NCI-H2081 (cell line): ENCODE measurements at places on chromosomes 13 and 19.

- DNase-seq: peak; percentile 2
Measured at GRCh38 chr13:61414686-61415057, 977 bp downstream of the PCDH20 start.

DNA sequence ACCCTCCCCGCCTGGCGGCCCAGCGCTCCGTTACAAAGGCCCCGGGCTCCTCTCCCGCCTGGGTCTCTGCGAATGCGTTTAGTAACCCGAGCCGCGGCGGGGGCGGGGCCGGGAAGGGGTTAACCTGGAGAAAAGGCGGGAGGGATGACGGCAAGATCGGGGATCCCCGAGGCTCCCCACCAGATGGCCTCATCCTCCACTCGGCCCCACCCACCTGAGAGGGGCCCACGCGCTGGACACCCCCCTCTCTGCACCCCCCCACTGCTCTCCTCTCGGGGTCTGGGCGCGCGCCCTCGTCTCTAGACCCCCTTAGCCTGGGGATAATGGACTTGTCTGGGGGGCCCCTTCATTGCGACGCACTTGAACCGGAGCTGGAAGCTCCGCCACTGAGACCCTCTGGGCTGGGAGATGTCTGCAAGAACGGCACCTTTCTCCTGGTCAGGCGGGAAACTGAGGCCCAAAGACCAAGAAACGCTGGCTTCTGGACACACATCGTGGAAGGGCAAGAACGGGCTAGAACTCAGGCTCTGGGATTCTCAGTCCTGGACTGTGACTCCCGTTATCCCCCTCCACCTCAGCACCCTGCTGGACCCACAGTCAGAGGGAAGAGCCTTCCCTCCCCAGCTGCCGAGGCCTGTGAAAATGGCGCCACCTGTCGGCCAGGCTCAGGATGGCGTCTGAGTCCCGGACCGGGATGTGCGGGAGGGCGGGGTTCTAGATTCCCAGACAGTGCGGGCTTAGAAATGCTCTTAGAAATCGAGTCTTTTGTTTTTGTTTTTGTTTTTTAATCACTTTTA is 2.9 kb upstream of the LTBP4 start:
- DNase-seq: peak; percentile 82

DNA sequence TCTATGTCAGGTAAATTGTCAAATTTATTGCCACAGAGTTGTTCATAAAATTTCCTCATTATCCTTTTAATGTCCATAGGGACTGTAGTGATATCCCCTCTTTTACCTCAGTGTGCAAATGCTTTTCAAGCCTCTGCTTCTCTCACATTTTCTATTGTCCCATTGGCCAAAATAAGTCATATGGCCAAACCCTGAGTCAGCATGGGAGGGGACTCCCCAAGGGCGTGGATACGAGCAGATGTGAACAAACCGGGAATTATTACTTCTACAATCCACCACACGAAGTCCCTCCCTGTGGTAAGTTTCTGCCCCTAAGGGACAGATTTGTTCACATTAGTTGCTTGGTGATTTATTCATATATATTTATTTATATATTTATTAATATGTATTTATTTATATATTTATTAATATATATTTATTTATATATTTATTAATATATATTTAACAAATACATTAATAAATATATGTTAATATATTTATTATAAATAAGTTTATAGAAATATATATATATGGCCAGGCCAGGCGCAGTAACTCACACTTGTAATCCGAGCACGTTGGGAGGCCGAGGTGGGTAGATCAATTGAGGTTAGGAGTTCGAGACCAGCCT is 20.1 kb upstream of the CAMSAP3 start:
- DNase-seq: no peak

- DNase-seq: no peak
Measured at GRCh38 chr19:51694318-51695085, 1.4 kb downstream of the SPACA6 start.

GRCh38 chr13:50069261-50069660 is 54.0 kb downstream of the KCNRG start:
- no peak for DNase-seq

GRCh38 chr19:47120470-47121067 is 7.0 kb upstream of the ZC3H4 start:
- DNase-seq: no peak

DNA sequence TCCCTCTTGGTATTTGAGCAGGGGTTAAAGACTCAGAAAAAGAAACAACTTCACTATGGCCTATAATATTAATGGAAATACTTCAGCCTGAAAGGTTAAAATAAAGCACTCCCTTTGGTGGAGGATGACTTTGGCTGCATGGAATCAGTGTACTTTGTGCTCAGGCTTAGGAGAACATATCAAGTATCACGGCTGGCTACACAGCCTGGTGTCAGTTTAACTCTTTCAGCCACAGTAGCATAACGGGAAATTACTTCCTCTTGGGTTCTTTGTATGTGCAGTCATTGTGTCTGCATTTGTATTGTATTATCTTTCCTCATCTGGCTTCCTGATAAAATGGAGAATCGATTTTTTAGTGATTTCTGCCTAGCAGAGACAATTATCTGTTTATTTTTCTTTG is 239.0 kb downstream of the GGACT start:
- DNase-seq: peak; percentile 21

- DNase-seq: no peak
Measured at GRCh38 chr13:112215871-112216270, 148.9 kb downstream of the SOX1 start.

DNA sequence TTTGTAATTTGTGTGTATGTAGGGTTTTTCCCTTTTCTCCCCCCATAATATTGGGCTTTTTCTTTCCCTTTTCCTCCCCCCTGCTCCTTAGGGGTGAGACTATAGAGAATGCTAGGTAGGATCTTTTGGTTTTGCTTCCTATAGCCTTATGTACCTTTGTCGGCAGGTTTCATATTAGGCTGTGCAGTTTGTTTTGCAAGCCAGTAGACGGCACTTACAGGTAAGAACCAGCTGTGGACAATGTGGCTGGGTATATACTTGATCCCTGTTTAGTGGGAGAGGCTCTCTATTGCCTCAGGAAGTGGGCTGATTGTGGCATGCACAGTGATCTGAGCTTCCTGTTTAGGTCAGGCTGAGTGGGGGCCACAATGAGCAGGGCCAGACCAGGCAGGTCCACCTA is 359.2 kb upstream of the OBI1 start:
- no peak for DNase-seq

DNA sequence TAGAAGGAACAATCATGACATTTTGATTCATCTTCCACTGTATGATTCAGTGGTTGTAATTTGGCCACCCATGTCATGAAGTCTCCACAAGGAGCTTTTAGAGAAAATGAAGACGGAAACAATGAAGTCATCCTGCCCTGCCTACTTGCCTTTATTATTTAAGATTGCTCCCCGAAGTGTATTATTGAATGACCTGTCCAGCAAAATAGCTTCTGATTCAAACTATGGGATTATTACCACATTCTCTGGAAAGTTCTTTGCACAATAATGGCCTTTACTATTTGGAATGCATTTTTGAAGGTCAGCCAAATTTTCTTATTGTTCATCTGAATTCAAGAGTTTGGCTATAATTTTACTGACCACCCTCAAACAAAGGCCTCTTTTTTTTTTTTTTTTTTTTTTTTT is 77.8 kb upstream of the RFC3 start:
- no peak for DNase-seq

- no peak for DNase-seq
Measured at GRCh38 chr13:21069561-21070004, 8.2 kb upstream of the LATS2 start.

DNA sequence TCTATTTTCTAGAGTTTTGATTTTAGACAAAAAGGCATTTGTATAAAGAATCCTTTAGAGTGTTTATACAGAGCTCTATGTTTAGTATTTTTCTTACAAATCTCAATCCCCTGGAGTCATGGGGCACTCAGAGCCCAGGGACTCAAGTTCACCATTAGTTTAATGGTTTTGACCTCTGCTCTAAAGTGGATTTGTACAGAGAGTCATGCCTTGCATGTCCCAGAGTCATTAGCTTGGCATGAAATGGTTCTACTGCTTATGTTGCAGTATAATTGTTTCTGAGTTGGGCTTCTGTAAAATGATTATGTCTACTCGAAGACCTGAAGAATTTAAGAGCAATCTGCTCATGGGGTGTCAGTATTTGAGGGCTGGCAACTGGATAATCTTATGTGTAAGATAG is 406.2 kb downstream of the DLEU7 start:
- no peak for DNase-seq

DNA sequence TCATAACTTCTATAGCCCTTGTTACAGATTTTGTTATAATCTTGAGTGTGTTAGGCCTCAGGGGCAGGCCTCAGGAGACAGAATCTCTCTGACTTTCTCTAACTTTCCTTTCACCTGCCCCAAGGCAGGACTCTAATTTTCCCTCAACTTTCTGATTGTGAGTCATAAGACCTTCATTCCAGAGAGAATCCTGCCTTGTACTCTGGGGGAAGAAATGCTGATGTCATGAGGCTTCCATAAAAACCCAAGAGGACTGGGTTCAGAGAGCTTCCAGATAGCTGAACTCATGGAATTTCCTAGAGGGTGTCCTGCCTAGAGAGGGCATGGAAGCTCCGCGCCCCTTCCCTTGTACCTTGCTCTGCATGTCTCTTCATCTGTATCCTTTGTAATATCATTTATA is 5.3 kb upstream of the KBTBD6 start:
- no peak for DNase-seq

- peak; percentile 16 for DNase-seq
Measured at GRCh38 chr13:111152844-111153243, 37.7 kb downstream of the ARHGEF7 start.

- no peak for DNase-seq
Measured at GRCh38 chr19:3253270-3253669, 28.8 kb downstream of the CELF5 start.

- DNase-seq: no peak
Measured at GRCh38 chr13:79034341-79034740, 371.7 kb downstream of the RBM26 start.

GRCh38 chr13:97848886-97849285 is 104.6 kb upstream of the IPO5 start:
- no peak for DNase-seq

DNA sequence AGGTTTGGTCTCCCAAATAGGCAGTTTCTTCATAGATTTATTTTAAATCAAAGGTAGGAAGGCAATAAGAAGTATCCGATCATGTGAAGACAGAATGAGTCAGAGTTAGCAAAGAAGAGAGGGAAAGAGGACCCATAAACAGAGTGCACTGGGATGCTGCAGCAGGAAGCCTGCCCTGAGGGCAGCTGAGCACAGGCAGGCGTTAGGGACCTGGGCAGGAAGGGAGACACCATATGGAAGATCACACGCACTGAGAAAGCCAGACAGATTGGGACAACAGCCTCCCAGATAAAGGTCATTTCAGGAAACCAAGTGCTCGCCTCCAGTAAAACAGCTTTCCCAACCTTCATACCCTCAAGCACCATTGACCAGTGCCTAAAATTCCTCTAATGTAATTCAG is 598.0 kb downstream of the EFNB2 start:
- no peak for DNase-seq

GRCh38 chr13:31051999-31052398 is 109.7 kb downstream of the HSPH1 start:
- DNase-seq: no peak

DNA sequence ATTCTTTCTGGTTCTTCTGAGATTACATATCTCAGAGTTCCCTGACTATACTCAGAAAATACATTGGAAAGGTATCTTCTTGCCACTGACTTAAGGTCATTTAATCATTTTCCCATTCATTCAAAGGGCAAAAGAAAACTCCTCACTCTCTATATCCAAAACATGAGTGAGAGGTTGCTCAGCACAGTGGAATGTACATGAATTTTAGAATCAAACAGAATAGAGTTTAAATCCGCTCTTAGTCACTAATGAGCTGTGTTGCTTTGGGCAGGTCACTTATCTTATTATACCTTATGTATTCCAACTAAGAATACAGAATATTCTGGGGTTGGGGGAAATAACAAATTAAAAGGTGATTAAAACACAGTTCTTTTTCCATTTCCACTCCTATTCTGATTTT is 452.6 kb upstream of the KLF12 start:
- DNase-seq: no peak

- no peak for DNase-seq
Measured at GRCh38 chr13:81334481-81334880, 993.6 kb upstream of the SPRY2 start.

DNA sequence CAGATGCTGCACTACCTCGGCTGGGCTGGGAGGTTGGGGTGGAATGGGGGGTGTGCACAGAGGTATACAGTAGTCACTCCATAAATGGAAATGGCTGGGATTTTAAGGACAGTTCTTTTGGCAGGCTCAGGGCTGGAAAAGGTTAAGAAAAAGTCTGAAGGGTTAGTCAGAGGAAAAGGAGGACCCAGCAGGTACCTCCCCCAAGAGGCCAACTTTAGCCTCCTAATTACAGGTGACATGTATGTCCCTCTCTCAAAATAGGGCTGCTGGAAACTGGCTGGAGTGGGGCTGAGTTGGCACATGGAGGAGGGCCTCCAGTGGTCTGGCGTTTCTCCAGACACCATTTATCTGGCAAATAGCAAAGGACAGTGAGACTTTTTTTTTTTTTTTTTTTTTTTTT is 994 bp downstream of the CCDC194 start:
- DNase-seq: no peak

DNA sequence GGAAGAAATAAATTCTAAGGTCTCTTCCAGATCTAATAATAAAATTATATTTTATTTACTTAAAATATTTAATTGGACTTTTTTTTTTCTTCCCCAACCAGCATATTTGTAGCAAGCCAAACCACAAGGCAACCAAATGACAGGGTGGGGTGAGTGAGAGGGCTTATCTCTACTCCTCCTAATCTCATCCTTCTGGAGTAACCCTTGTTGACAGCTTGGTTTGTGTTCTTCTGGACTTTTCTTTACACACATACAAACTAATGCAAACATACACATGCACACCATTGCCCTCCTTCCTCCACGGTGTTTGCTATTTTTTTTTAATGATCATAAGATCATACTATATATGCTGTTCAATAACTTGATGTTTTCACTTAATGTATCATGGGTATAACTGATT is 383.1 kb downstream of the DLEU7 start:
- DNase-seq: no peak
